Vagina (tissue), 2 donors: ENCODE measurements at places on chromosomes 1 and 21. TPM values are rescaled to one million over a fixed set of nuclear protein-coding genes. Genes with fewer than 3 reads are reported as not detected.

Gene RGS5
- 94.0 TPM for total RNA-seq

Gene NGF
- 2.7 TPM for total RNA-seq

Gene AGBL4
- not detected for total RNA-seq

Gene CCDC185
- total RNA-seq: not detected

Gene PRMT6
- 11.0 TPM for total RNA-seq

Gene DNASE2B
- not detected for total RNA-seq

Gene SV2A
- total RNA-seq: 7.6 TPM

Gene ANKRD35
- total RNA-seq: 17.9 TPM

Gene SH2D1B
- total RNA-seq: not detected

Gene NDUFS5
- 534 TPM for total RNA-seq

Gene CHAF1B
- 1.7 TPM for total RNA-seq

Gene ZNF281
- total RNA-seq: 8.8 TPM
